Epithelial cell of prostate (primary cell): ENCODE measurements at places on chromosomes 12 and 14.

DNA sequence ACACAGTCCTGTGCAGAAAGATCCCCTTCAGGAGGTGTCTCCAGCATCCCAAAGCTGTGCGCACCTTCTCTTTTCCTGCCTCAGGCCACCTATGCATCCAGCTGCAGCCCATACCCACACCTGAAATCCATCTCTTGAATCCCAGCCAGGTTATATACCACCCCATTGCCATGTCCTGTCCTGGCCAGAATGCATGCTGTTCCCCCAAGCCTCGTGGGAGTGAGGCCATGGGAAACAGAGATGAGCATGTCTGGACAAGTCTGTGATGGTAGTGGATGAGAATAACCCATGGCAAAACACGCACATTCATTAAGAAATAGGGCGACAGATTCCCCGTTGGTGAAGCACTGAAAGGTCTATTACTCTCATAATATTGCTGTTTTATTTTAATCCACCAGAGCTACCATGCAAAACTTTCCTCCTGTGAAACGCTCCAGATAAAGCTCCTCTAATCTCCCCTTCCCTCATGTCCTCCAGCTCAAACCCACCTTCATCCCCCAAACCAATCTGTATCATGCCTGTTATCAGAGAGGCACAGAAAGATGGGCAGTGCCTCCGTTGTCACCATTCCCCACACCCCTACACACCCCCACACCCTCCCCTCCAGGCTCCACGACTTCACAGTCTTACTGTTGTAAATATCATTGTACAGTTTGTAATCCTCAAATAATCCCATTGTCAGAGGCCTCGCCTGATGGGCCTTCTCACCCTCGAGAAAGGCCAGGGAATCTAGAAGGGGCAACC, 97.5 kb upstream of the FKBP4 start:
- DNase-seq = no peak

DNA sequence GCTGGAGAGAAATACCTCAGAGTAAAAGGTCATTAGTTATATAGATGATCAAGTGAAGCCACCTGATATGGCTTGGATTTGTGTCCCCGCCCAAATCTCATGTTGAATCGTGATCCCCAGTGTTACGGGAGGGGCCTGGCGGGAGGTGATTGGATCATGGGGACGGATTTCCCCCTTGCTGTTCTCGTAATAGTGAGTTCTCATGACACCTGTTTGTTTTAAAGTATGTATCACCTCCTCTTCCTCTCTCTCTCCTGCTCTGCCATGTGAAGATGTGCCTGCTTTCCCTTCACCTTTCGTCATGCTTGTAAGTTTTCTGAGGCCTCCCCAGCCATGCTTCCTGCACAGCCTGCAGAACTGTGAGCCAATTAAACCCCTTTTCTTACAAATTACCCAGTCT, 124.8 kb downstream of the FOXA1 start:
- DNase-seq = no peak

- no peak for DNase-seq
These were observed 959.6 kb upstream of the NOVA1 start for GRCh38 chr14:27557445-27557844.

DNA sequence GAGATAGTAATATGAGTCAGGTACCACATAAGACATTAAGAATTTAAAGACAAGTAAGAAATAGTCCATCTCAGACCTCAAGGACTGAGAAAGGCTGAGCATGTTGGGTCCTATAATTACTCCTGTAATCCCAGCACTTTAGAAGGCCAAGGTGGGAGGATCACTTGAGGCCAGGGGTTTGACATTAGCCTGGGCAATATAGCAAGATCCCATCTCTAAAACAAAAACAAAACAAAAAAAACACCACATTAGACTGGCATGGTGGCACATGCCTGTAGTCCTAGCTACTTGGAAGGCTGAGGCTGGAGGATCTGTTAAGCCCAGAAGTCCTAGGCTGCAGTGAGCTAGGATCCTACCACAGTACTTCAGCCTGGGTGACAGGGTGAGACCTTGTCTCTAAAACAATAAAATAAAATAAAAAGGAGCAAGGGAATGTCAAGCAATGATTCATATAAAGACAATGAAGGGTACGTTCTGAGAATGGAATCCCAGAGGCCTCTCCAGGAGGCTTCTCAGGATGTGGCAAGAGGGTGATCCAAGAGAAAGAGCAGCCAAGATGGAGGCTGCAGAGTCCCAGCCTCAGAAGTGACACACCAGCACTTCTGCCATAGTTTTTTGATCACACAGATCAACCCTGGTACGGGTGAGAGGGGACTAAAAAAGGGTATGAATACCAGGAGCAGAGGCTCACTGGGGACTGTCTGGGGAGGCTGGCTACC, 206.4 kb downstream of the CRADD start:
- no peak for DNase-seq

GRCh38 chr14:44940211-44940610, 21.5 kb downstream of the KLHL28 start:
- no peak for DNase-seq

- DNase-seq = peak; percentile 16
These were observed 488.8 kb downstream of the ETNK1 start for GRCh38 chr12:23113781-23114180.

DNA sequence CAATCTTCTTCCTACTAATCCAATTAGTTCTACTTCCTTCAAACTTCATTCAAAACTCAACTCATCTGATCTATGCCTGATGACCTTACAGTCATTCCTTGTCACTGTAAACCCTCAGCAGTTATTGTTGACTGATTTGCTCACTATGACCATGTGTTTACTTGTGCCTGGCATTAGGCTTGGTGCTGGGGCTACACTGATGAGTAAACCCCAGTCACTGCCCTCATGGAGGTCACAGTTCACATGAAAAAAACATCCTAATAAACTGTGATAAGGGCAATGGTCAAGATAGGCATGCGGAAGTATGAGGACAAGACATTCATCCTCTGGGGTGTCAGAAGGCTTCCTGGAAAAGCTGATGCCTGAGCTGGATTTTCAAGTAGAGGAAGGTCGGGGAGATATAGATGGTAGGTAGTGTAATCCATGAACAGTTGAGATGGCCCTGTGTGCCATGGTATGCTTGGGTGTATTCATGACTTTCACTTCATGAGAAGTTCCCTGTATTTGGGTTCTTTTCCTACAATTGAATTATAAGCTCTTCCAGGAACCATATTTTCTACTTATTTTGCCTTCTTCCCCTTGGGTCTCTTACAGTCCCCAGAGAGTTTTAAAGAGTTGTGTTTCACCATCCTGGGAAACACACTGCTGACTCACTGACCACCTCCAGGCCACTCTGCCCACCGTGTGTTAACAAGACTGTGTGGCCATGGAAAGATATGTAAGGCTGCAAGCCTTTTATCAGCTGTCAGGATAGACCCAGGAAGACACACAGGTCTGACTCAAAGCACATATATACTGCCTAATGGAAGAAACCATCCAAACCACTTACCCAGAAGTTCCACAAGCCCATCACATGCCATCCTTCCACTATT, 38.7 kb upstream of the DUSP6 start:
- no peak for DNase-seq

DNA sequence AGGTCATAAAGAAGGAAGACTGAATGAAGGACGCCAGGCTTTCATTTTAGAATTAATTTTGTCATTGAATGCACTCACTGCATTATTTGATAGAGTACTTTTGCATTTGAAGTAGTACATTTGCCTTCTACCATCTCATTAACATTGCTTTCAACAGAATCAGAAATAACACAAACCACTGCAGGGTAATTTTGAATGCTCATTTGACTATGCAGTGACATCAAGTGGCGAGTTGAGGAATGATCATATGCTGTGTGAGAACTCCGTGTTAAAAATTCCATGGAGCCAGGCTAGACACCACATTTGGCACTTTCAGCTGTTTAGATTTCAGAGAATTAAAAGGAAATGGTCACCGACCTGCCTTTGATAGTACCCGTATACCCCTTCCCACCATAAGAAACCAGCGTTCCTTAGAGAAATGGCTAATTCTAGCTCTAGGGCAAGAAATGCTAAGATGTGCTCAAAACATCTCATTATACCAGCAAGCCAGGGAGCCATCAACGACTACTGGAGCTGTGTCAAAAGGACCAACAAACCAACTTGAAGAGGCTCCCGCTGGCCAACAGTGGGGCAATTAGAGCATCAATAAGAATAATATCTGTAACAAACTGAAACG, 16.5 kb downstream of the HEBP1 start:
- no peak for DNase-seq

GRCh38 chr14:97408503-97408902, 611.3 kb downstream of the VRK1 start:
- DNase-seq = no peak

DNA sequence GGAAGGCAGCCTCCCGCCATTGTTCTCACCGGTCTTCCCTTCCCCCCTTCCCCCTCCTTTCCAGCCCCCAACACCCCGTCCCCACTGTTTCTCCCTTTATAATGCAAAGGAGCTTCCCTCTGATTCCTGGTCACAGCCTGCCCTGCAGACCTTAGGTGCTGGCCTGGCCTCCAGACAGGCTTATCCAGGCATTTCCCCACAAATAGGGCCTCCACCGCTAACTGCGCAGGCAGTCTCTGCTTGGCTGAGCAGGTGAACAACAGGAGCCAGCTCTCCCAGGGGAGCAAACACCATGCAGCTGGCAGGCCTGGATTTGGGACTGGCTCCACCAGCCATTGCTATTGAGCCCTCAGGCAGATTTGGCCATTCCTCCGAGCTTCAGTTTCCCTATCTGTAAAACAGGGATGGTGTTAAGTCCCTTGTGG, 46.0 kb downstream of the SMIM41 start:
- no peak for DNase-seq

DNA sequence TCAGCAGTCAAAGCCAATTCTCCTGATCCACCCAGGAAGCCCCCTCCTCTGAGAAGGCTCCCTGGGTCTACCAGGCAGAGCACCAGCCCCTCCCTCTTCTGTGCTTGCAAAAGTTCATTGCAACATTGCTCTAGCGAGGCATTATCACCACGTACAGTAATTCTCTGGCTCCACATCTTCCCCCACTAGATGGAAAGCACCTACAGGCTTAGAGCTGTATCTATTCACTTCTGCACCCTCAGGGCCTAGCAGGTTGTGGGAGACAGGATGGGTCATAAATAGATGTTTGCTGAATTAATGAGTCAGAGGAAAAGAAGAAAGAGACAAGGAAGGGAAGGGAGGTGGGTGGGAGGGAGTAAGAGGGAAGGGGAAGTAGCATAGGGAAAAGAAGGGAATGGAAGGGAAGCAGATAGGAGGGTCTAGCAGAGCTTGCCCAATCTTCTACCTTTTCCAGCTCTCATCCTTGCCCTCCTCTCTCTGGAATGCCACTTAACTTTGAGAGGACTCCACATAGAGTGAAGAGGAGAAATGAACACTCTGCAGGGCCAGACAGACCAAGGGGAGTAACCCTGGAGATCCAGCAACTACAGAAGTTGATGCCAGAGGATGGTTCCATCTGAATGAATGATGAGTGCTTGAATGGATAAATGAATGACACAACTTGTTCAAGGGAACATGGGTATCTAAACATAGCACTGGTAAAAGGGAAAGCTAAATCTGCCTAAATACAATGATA, 42.0 kb upstream of the NT5DC3 start:
- DNase-seq = peak; percentile 57

GRCh38 chr12:75315518-75315917, 14.6 kb downstream of the CAPS2 start:
- DNase-seq = no peak

- no peak for DNase-seq
These were observed 4.1 kb upstream of the DYNC1H1 start for GRCh38 chr14:101960225-101960624.

- DNase-seq = no peak
These were observed 7.1 kb upstream of the CCDC60 start for GRCh38 chr12:119327471-119327870.

GRCh38 chr14:51304941-51305340, 64.9 kb downstream of the TMX1 start:
- DNase-seq = peak; percentile 71

GRCh38 chr14:68394764-68395143, 398.1 kb downstream of the ZFP36L1 start:
- no peak for DNase-seq

GRCh38 chr12:89863968-89864367, 155.3 kb upstream of the ATP2B1 start:
- DNase-seq = no peak

DNA sequence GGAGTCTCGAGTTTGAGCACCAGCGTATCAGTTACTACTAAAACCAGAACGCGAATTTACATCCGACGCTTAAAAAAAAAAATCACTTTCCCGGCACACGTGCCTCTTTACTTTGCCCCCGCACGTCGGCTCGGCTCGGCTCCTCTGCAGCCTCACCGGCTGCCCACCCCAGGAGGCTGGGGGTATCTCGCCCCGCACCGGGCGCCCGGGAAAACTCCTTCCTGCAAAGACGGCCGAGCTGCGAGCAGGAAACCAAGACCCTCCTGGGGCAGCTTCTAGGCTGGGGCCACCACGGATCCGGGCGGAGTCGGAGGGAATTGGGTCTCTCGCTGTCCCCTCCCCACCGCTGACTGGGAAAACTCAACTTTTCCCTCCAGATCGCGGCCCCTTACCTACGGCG, 610 bp downstream of the VSIG10 start:
- no peak for DNase-seq

- peak; percentile 96 for DNase-seq
These were observed 157.5 kb downstream of the TMTC3 start for GRCh38 chr12:88299567-88300101.

GRCh38 chr12:31017535-31017934, 56.1 kb upstream of the DDX11 start:
- DNase-seq = no peak

GRCh38 chr14:90039253-90040010, 22.4 kb upstream of the KCNK13 start:
- DNase-seq = no peak

GRCh38 chr14:93981316-93982229, 5.2 kb upstream of the ASB2 start:
- DNase-seq = no peak

DNA sequence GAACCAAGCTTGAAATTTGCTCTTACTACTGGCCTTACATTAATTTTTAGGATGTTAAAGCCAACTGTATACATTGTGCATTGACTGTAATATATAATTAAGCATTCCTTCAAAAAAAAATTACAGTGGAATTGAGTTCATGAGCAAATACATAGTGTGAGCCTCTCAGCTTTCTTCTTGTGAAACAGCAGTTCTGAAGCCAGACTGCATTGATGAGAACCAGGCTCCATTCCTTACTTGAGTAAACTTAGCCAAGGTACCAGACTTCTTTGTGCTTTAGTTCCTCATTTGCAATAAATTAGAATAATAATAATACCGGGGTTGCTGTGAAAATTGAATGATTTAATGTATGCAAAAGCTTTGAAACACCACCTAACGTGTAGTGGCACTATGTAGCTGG, 169.5 kb downstream of the ANO4 start:
- DNase-seq = no peak

DNA sequence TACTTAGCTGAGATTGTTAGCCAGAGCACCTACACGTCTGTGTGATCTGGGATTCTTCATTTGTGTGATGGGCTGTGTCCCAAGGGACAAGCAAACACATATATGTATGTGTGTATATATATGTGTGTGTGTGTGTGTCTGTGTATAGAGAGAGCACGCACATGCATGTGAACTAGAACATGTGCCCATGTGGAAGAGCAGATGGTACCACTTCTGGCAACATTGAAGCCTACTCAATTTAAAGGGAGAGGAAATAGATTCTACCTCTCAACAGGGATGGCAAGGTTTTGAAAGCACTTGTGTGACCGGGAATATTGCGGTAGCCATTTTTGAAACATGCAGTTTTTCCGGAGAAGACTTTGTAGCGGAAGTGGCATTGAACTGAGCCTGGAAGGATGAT, 1.4 kb downstream of the TOMM20L start:
- DNase-seq = no peak

GRCh38 chr14:79468486-79468885, 742.8 kb downstream of the DIO2 start:
- no peak for DNase-seq
